ENCODE measurements at places on chromosomes 3 and 15.

GRCh38 chr3:37712918-37713817 lies 148.5 kb upstream of the CTDSPL start:
- DNase-seq: no peak

DNA sequence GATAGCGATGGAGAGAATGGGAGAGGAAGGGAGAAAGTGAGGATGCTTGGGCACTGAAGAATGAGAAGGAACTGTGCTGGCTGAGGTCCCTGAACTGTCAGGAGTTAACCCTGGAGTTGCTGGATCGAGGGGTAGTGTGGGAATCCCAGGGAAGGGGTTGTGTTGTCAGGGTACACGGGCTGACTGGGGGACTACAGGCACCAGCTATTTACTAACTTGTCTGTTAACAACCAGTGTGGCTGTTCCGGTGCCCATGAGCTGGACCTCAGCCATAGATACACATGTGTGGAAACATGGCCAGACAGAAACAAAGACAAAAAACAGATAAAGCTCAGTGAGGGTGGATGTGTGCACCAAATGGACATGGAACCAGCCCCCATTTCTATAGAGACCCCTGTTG lies 55.1 kb downstream of the GASK1A start:
- DNase-seq: no peak

GRCh38 chr3:104005815-104006214 lies 1360.9 kb upstream of the ALCAM start:
- DNase-seq: no peak

- DNase-seq: no peak
Observed at GRCh38 chr3:29354894-29355293, 74.0 kb downstream of the RBMS3 start.

DNA sequence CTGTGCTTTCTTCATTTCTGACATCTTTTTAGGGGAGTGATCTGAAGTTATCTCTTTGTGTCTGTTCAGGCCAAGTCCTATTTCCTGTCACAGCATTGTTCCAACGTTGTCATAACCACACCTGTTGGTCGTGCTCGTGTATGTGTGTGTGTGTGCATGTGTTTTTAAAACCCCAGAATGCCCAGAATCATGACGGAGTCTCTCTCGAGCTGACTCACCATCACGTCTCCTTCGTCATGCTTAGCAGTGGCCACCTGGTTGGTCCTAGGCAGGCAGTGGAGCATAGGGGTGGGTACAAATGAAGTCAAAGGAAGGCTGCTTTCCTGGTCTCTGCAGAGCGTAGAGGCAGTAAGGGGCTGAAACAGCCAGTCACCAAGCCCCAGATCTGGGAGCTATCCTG lies 126.8 kb upstream of the ABHD17C start:
- DNase-seq: no peak
